ENCODE measurements at places on chromosomes 11 and 22.

GRCh38 chr11:22433094-22433455, 94.9 kb downstream of the SLC17A6 start:
- no peaks in the 10 kb centered on the region for H3K36me3 ChIP-seq
- H3K27me3 ChIP-seq: no peaks in the 10 kb centered on the region

DNA sequence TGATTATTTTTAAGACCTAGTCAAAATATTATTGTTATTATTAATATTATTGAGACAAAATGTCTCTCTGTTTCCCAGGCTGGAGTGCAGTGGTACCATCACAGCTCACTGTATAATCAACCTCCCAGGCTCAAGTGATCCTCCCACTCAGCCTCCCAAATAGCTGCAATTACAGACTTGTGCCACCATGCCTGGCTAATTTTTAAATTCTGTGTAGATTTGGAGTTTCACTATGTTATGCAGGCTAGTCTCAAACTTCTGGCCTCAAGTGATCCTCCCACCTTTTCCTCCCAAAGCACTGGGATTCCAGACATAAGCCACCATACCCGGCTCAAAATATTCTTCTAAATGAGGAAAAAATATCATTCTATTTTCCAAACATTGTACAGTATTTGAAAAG, 37.0 kb downstream of the SLC36A4 start:
- H3K4me3 ChIP-seq: no peak overlapping the region
- H3K36me3 ChIP-seq: peaks cover 33% of the 10 kb centered on the region
- H3K27ac ChIP-seq: no peak overlapping the region

- no peaks in the 10 kb centered on the region for H3K4me1 ChIP-seq
- H3K27me3 ChIP-seq: no peaks in the 10 kb centered on the region
- peaks cover 3% of the 10 kb centered on the region for H3K36me3 ChIP-seq
- H3K27ac ChIP-seq: no peak overlapping the region
Observed at GRCh38 chr11:31711137-31711536, 100.0 kb downstream of the PAX6 start.

GRCh38 chr22:34324763-34325162, 404.5 kb upstream of the LARGE1 start:
- peaks cover 1% of the 10 kb centered on the region for H3K4me1 ChIP-seq
- H3K4me3 ChIP-seq: no peak overlapping the region
- H3K27me3 ChIP-seq: no peaks in the 10 kb centered on the region
- no peak overlapping the region for H3K27ac ChIP-seq

DNA sequence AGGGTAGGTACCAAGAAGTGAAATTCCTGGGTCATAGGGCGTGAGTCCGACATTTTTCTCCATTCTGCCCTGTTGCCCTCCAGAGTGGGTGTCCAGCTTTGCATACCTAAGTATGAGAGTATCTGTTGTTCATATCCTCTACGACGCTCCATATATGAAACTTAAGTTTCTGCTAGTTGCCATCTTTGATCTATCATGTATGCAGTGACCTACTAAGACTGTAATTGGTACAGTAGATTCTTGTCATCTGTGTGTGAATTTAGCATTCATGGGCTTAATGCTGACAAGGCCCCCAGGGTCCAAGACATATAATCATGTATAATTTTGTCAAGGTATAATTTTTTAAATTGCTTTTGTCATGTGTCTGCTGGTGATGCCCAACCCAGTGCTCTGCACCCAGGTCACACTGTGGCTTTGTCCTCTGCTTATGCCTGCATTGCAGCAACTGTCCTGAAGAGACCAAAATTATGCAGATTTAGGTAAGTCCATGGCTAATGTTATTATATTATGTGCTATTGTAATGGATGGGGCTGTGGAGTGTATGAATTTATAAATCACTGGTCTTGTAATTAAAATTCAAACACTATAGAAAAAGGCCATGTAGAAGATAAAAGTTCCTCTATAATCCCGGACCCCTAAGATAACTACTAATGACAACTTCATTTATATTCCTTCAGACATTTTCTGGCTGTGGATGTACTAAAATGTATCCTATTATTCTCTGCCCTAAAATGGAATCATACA, 12.2 kb downstream of the NEAT1 start:
- no peak for DNase-seq
- no peaks in the 10 kb centered on the region for H3K27me3 ChIP-seq
- H3K4me3 ChIP-seq: no peak overlapping the region
- no peak overlapping the region for H3K27ac ChIP-seq
- H3K36me3 ChIP-seq: peaks cover 48% of the 10 kb centered on the region
- H3K4me1 ChIP-seq: peaks cover 14% of the 10 kb centered on the region

DNA sequence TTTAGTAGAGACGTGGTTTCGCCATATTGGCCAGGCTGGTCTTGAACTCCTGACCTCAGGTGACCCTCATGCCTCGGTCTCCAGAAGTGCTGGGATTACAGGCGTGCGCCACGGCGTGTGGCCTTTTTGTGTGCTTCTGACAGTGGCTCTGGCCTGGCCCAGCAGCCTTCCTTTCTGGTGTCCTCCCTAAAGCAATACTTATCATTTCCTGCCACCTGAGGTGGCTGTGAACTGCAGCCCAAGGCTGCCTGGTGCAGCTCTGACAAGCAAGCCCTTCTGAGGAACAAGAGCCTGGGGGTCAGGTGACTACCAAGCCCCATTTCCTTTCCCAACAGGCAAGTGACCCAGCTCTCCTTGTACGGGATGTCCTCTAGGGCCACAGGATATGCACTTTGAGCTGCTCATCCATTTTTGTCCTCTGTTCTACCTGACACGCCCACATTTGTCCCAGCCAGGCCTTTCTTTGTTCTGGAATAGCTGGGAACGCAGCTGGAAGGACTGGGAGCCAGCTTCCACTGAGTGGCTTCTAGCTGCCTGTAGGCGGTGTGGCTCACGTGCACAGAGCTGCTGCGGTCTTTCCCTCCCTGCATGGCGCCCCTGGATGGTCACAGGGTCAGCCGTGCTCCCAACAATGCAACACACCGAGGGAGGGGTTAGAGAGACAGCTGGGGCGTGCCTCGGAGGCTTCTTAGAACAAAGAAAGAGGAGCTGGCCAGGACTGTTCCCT, 12.3 kb upstream of the BID start:
- H3K4me1 ChIP-seq: peaks cover 3% of the 10 kb centered on the region
- no peaks in the 10 kb centered on the region for H3K36me3 ChIP-seq
- DNase-seq: no peak
- no peak overlapping the region for H3K27ac ChIP-seq

GRCh38 chr22:44183287-44183588, 2.5 kb downstream of the PARVG start:
- peaks cover 4% of the 10 kb centered on the region for H3K4me1 ChIP-seq
- H3K27me3 ChIP-seq: peaks cover 32% of the 10 kb centered on the region
- H3K4me3 ChIP-seq: no peak overlapping the region
- DNase-seq: no peak

DNA sequence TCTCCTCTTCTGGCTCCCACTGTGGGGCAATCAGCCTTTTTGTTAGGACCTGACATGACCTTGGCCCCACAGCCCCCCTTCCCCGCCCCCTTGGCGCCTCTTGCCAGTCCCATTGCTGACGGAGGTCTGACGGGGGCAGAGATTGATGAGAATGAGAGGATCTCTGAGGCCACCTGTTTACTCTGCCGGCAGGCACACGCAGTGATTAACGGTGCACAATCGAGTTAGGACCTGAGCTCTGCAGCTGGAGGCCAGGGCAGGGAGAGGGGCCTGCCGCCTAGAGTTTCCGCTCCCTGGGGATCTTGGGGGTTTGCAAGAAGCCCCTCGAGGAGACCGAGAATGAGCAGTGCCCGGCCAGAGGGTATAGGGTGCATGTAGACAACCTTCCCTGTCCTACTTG, 6.8 kb upstream of the CHRM1 start:
- H3K36me3 ChIP-seq: no peaks in the 10 kb centered on the region
- peaks cover 59% of the 10 kb centered on the region for H3K4me1 ChIP-seq
- DNase-seq: no peak
- peaks cover 62% of the 10 kb centered on the region for H3K27me3 ChIP-seq
- H3K27ac ChIP-seq: no peak overlapping the region
- no peak overlapping the region for H3K4me3 ChIP-seq

DNA sequence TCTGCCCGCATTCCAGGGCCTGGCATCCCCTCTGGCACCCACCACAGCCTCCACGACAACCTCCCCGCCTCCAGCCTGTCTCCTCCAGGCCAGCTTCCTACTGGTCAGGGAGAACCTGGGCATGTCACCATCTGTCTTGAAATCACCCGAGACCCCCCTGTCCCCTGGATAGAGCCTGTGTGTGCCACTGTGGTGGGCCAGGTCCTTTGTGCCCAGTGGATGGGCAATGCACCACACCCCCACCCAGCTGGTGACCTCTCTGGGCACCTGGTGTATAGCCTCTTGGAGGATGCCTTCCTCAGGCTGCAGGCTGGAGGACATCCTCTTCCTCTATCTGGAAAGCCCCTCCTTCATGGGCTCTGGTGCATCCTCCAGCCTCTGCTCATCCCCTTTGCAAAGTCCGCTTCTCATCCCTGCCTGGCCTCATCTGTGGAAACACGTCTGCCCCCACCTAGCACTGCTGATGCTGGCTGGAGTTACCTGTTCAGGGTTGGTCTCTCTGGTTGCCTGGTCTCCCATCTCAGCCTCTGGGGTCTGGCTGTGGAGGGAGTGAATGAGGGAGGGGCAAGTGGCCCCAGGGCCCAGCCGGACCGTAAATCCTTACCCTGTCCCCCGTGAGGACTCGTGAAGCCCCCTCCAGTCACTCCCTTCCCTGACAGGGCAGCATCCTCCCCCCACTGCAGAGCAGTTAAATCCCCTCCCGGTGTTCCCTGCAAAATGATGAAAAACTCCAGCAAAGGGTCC, 589.6 kb downstream of the TBC1D22A start:
- peak; percentile 28 for DNase-seq
- H3K36me3 ChIP-seq: peaks cover 2% of the 10 kb centered on the region
- H3K4me3 ChIP-seq: no peak overlapping the region
- H3K27ac ChIP-seq: no peak overlapping the region
- no peaks in the 10 kb centered on the region for H3K4me1 ChIP-seq

DNA sequence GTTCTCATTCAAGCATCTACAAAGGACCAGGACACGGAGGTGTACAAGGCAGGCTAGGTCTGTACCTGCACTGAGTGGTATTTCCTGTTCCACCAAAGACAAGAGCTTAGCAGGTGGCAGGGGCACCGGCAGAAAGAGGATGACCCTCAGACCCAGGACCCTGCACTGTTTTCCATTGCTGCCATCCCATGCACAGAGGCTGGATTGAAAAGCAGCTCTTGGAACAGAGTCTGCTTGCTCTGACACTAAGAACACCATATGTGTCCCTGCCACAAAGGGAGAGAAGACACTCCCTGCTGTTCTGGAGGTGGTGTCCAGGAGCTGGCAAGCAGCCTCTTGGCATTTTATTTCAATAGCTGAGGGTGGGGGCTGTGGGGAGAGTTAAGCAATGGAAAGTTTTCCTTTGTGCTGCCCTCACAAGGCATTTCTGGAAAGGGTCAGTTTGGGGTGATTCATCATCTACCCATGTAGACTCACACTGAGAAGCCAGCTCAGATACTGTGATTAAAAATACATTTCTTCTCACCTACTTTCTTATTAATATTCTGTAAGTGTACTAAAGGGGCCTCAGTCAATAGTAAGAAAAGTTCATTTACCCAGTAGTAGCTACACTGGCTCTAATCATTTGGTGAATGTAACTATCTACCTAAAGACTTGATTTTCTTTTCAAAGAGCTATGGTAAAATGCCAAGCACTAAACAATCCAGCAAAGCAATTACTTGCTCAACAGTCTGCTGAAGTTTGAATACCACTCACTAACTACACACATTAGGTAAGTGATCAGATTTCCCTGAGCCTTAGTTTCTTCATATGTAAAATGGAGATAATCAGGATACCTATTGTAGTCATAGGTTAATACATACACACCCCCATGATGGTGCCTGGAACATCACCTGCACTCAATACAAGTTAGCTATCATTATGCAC, 55.2 kb downstream of the SLC1A2 start:
- no peak overlapping the region for H3K27ac ChIP-seq
- no peak for DNase-seq
- H3K27me3 ChIP-seq: peaks cover 3% of the 10 kb centered on the region
- peaks cover 7% of the 10 kb centered on the region for H3K4me1 ChIP-seq
- H3K36me3 ChIP-seq: no peaks in the 10 kb centered on the region
- H3K4me3 ChIP-seq: no peak overlapping the region

DNA sequence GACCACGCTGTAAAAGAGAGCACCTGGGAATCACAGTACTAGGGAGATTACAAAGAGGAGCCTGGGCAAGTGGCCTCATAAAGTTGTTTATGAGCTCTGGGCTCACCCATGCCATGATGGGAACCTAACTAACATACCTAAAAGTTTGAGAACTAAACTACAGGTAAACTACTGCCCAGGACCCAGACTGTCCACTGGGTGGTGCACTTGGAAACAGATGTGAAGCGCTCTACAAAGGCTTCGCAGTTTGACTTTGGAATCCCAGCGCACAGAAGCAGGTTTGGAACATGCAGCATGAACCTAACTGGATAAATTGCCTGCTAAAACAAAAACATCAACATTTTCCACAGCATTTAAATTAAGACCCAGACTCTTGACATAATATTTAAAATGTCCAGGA, 418.6 kb downstream of the FAM181B start:
- peak; percentile 56 for DNase-seq
- peaks cover 57% of the 10 kb centered on the region for H3K27me3 ChIP-seq
- H3K27ac ChIP-seq: no peak overlapping the region

DNA sequence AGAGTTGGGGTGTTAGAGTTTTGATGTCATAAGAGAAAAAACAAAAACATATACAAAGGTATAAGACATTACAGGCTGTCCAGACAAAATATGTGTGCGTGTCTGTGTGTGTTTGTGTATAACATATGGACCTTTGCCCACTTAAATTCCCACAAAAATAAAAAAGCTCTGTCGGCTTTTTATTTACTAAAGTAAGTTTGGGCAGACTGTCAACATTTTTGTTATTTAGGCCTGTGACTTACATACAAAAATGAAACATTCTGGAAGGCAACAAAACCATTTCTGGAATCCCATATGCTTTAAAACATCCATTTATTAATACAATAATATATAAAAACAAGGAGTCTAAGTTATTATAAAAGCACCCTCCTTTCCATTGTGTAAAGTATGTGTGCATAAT, 960.1 kb upstream of the FAT3 start:
- peaks cover 15% of the 10 kb centered on the region for H3K4me1 ChIP-seq
- no peak overlapping the region for H3K27ac ChIP-seq
- no peaks in the 10 kb centered on the region for H3K27me3 ChIP-seq

GRCh38 chr22:28044546-28045173, 125.6 kb upstream of the PITPNB start:
- H3K4me3 ChIP-seq: no peak overlapping the region
- H3K27ac ChIP-seq: peak overlapping the region; percentile 88
- H3K4me1 ChIP-seq: peaks cover 14% of the 10 kb centered on the region
